Fibroblast of skin of right quadriceps (primary cell): ENCODE measurements at places on chromosomes 2 and 18.

DNA sequence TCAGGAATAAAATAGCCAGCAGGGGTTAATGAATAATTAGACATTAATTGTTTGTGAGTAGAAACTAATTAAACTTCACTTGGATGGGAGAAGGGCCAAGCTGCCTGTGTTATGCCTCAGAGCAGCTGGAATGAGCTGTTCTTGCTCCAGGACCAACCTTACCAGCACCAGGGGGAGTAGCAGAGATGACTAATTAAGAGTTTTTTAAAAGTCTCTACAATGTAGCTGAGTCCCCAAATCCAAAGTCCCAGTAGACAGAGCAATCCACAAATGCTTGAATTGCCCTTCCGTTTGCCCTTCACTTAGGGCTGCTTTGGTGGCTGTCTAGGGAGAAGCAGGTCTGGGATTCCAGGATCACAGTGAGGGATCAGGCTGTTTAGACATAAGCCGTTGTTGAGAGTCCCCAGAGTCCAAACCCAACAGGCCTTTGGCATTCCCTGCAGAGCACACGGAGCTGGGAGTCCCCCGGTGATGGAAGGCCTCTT, 59.4 kb downstream of the RHOB start:
- DNase-seq = peak; percentile 64

GRCh38 chr18:62767836-62768557, 52.7 kb downstream of the PHLPP1 start:
- DNase-seq = no peak

DNA sequence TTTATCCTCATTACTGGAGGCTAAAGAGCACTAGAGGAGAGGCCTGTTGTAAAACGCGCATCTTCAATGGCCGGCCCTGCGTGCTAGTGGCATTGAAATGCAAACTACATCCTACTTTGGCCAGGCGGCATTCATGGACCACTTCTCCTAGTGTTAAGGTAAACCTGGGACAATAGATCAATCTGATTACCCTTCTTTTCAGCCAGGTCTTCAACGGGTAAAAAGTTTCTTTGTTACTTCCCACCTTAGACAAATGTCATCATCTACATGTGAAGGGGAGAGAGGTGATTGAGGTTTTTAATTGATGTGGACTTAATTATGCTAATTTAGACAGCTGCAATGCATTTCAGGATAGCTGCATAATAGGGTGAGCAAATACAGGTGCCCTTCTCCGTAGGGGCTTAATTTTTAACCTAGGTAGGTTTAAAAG, 628.0 kb downstream of the ZEB2 start:
- DNase-seq = no peak

GRCh38 chr2:124838406-124838805, 813.3 kb downstream of the CNTNAP5 start:
- DNase-seq = no peak

DNA sequence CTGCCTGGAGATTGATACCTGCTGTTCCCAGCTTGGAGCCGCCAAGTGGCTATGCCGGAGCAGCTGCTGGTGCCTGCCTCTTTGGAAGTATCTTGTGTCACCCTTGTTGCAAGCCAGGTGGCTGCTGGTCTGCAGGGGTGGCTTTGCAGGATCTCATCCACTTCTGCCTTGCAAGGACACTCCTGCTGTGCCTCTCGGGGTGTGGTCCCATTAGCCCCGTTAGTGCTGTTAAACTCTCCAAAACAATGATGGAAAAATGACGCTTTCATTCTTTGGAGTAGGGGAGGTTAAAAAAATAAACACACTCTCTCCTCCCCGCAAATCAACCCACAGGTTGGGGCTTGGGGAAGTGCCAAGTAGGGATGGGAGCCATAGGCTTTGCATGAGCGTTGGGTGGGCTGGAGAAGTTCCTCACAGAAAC, 352.8 kb downstream of the RNF144A start:
- no peak for DNase-seq

DNA sequence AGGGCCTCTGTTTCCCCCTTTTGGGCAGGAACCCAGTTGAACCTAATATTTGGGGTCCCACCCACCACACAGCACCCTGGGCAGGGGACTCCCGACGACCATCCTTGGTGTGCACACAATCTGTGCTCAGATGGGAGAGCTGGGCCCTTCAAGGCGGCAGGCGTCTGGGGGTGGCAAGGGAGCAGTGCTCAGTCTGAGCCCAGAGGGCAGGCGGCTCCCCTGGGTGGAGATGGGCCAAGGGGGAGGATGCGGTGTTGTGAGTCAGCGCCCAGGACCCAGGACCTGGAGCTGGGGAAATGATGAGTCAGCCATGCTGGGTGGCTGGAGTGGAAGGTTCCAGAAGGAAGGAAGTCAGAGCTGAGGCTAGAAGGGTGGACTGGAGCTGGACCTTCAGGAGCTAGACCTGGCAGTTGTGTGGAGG, 3.8 kb downstream of the PROM2 start:
- DNase-seq = peak; percentile 50

GRCh38 chr2:108287169-108287568, 1.5 kb upstream of the SULT1C2 start:
- no peak for DNase-seq

- no peak for DNase-seq
Observed at GRCh38 chr18:7871560-7872456, 304.7 kb downstream of the PTPRM start.

DNA sequence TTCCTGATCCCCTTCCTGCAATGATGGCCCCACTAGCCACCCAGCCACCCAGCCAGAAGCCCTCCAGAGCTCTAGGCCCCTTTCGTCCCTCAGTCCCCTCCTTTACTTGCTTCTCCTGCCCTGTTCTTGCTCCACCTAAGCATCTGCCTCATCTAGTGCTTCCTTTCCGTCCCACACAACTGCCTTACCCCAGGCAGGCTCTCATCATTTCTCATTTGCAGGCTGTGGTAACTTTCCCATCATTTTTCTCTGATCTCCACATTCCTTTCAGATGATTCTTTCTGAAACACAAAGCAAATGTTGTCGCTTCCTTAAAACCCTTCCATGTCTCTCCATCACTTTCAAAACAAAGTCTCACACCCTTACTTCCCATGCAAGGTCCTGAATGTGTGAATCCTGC, 459.8 kb downstream of the METTL4 start:
- peak; percentile 75 for DNase-seq

- DNase-seq = peak; percentile 17
Observed at GRCh38 chr2:15939854-15940660, at the start of gene MYCN. TSS of gene MYCN (plus strand) at chr2:15940550. CDS start at chr2:15942065, 1,515 bp downstream.

GRCh38 chr2:193847991-193848390, 1653.3 kb upstream of the TMEFF2 start:
- DNase-seq = no peak

DNA sequence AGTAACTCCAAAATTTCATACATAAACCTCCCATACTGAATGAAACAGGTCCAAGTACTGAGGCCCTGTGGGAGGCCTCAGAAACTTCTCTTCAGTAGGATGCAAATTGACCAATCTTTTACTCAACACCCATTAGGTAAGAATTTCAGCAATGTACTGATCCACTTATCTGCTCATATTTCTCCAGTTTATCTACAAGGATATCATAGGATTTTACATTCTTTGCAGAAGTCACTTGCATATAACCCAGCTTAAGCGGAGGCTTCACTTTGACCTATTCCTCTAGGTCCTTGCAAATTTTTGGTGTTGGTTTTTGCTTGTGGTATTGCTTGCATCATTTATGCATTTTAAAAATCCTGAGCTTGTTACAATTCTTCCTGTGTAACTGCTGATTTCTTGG, 28.8 kb upstream of the SLC3A1 start:
- DNase-seq = peak; percentile 20

DNA sequence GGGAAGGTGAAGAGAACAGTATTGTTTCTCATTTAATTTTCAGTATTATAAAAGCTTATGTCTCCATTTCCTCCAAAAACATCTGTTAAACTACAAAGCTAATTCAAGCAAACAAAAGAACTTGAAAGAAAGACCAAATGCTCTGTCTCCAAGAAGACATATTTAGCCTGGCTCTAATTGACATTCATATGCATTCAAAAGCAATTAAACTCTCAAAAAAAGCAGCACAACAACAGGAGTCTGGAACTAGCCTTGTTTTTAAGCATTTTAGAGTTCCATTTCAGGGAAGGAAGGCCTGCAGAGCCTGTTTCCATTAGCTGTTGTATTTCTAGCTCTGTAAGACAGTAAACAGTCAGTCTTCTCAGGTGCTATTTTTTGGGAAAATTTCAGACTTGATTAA, 447.9 kb downstream of the TDRD15 start:
- DNase-seq = no peak

- no peak for DNase-seq
Observed at GRCh38 chr2:98827625-98828368, 96.9 kb upstream of the MGAT4A start.

GRCh38 chr2:223696719-223697118, 94.6 kb upstream of the SCG2 start:
- DNase-seq = peak; percentile 9

DNA sequence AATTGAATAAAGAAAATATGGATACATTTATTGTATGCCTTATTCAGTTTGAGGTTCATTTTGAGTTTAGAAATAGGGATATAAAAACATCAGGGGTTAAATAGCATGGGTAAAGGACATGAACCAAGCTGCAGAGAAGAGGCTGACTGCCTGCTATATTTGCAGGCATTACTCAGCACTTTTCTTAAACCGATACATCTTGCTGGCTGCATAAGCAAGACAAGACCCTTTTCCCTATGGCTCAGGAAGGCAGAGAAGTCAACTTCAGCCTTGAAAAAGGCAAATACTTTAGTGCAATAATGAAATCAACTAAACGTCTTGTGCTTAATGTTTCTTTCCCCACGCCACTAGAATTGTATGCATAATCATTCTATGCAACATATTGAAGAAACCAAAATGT, 36.4 kb downstream of the SCN1A start:
- DNase-seq = no peak

- DNase-seq = peak; percentile 2
Observed at GRCh38 chr18:21599585-21600525, 649 bp downstream of the ESCO1 start.

- DNase-seq = peak; percentile 45
Observed at GRCh38 chr2:218962859-218963492, 3.5 kb downstream of the CDK5R2 start.

- no peak for DNase-seq
Observed at GRCh38 chr2:15756011-15756550, 164.4 kb downstream of the DDX1 start.

GRCh38 chr2:119719261-119719627, 40.2 kb downstream of the TMEM177 start:
- DNase-seq = no peak

- DNase-seq = peak; percentile 54
Observed at GRCh38 chr2:220687231-220687843, 884.8 kb downstream of the EPHA4 start.

DNA sequence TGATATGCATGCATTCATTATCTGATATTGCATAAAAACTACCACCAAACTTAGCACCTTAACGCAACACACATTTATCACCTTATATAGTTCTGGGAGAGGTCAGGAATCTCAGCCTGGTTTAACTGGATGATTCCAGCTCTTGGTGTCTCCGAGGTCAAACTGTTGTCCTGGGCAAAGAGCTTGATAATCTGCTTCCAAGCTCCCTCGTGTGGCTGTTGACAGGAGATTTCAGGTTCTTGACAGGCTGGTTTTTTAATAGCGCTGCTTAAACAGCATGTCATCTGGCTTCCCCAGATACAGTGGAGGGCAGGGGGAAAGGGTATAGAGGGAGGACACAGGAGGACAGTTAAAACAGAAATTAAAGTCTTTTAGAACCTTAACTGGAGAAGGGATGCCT, 785.0 kb downstream of the CNTNAP5 start:
- DNase-seq = no peak

GRCh38 chr2:216006164-216006663, 7.1 kb downstream of the MREG start:
- no peak for DNase-seq

GRCh38 chr2:161159456-161160225, 587 bp upstream of the TANK start:
- no peak for DNase-seq

GRCh38 chr2:64179582-64180321, 35.5 kb upstream of the PELI1 start:
- peak; percentile 53 for DNase-seq

DNA sequence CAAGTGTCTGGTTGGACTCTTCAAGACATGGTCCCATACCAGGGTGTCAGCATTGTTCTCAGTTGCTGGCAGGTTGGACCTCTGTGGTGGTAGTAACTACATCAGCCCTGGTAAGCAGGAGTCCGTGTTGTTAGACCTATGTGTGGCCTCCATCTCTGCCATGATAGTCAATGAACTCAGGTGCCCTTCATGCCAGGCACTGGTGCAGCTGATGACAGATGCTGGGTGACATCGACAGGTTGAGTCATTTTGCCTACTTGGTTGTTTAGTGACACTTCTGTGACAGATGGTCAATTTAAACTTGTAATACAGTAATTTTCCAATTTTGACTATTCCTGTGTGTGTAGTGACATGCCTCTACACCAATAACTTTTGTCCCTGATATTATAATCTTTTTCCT, 189.7 kb downstream of the SP3 start:
- DNase-seq = no peak

DNA sequence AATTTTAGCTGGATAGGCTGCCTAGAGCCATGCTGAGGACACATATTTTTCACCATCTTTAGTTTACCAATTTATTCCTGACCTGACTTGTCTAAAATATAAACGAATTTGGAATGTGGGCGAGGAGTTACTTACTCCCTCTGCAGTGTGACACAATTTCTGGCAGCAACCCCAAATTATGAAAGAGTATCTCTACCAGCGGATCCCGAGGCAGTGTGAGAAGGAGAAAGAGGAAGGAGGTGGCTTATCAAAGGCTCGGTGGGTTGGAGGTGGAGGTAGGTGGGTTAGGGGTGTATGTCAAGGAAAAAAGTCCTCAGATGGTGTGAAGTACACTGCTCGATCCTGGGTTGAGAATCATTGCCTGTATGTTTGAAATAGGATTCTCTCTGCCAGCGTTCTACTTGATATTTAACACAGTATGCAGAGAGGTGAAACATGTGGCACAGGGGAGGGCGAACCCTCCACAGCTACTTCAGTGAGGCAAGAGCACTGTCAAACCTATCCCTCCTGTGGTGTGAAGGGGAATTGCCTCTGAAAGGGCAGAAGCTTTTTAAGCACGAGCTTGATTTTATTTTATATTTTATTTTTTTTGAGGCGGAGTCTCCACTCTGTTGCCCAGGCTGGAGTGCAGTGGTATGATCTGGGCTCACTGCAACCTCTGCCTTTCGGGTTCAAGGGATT, 76.0 kb downstream of the RFTN2 start:
- no peak for DNase-seq

DNA sequence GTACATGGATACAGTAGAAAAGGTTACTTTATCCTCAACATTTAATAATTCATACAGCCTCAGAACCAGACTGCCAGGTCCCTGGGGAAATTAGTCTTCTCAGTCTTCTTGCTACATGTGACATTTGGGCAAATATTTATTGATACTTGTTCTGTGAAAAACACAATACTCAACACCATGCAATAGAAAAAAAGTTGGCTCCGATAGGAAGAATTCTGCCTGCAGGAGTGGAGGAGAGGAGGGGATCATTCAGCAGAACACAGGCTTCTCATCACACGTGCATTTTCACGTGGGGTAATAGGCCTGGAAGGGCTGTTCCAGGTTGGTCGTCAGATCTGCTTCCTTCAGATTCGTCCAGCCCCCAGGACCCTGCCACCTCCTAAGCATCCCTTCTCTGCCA, 58.4 kb upstream of the ACKR3 start:
- no peak for DNase-seq
